ENCODE measurements at places on chromosomes 6 and 20. TPM values are rescaled to one million over a fixed set of nuclear protein-coding genes. Genes with fewer than 3 reads are reported as not detected.

The GTF3C6 gene
- 147 TPM for total RNA-seq

The NRSN1 gene
- total RNA-seq = not detected

The MRPS26 gene
- total RNA-seq = 72.4 TPM

The GRM1 gene
- not detected for total RNA-seq

GRCh38 chr6:129679758-129680157, 30.2 kb downstream of the ARHGAP18 start:
- no peak for DNase-seq

DNA sequence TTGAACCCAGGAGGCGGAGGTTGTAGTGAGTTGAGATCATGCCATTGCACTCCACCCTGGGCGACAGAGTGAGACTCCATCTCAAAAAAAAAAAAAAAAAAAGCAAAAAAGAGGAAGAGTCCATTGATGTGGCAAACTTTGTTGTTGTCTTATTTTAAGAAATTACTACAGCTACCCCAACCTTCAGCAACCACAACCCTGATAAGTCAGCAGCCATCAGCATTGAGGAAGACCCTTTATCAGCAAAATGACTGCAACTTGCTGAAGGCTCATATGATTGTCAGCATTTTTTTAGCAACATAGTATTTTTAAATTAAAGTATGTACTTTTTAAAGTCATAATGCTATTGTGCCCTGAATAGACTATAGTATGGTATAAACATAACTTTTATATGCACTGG, 48.8 kb downstream of the ZFP64 start:
- no peak for DNase-seq

DNA sequence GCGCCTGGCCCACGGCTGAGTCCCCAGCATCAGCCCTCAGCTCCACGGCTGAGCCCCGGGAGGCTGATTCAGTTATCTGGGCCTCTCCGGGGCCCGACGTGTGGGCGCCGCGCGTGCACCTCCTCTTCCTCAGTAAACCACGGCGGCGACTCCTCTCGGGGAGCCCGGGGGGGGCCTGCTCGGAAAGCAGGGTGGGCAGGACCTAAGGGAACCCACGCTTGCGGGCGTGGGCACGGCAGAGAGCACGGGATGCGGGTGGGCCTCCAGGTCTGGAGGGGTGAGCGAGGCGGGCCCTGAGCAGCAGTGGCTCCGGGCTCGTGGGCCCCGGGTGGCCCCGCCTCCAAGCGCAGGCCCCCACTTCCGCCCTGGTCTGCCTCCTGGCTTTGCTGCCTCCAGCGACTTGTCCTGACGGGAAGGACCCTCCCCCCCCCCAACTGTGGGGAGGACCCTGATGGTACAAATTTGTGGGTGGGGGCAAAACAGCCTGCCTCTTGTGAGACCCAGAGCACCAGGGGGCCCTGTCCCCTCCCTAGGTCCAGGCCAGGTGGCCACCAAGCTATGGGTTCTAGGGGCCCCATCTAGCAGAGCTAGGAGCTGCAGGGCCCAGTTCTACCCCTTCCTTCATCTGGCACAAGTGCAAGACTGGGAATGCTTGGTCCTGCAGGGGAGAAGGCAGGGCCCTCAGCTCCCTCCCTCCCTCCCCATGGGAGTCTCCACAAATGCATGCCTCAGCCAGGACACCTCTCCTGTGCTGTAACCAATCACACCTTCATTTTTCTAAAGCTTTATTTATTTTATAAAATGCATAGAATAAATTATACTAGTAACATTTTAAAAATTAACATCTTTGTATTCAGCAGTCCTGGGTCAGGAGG, 16.9 kb downstream of the UCKL1 start:
- no peak for DNase-seq

DNA sequence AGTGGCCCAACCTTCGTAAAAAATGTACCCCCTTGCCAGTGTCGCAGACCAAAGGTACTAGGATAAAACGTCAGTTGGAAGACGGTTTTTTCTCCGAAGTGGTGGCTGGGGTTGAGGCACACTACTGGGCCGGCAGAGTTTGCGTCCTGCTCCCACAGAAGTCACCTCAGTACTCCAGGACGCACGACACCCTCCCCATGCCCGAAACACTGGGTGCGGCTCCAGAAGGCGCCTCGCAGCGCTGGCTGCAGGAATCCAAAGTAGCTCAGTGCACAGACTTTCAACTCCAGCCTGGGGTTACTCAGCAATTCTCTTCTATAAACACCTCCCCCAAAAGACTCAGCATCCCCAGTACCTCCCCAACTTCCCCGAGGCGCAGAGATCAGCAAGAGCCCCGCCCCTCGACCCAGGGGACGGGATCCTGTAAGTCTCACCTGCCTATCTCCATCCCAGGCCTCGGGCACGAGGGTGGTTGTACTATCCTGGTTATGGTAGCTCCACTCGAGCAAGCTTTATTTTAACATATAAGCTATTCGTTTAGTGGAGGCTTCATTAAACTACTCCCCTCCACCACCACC, 88.2 kb downstream of the ZFP64 start:
- DNase-seq = peak; percentile 35

- no peak for DNase-seq
Measured at GRCh38 chr20:1499528-1500420, 8.6 kb upstream of the SIRPB2 start.

GRCh38 chr6:28207510-28208110, 17.5 kb upstream of the ZSCAN9 start:
- peak; percentile 34 for DNase-seq

DNA sequence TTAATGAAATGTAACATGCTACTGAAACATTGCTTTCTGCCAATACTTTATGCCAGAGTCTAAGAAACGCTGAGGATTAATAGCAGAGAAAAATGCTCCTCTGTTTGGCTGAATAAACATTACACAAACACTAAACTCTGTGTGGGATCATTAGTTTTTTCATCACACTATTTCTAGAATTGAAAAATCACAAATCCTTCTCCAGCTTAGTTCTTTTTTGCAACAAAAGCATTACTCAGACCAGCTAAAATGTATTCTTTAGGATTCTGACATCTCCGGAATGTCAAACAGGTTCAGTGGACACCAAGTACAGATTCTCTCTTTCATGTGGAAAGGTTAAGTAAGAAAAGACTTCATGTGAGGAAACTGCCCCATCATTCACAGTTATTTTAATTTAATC, 226.9 kb downstream of the SIM1 start:
- no peak for DNase-seq

DNA sequence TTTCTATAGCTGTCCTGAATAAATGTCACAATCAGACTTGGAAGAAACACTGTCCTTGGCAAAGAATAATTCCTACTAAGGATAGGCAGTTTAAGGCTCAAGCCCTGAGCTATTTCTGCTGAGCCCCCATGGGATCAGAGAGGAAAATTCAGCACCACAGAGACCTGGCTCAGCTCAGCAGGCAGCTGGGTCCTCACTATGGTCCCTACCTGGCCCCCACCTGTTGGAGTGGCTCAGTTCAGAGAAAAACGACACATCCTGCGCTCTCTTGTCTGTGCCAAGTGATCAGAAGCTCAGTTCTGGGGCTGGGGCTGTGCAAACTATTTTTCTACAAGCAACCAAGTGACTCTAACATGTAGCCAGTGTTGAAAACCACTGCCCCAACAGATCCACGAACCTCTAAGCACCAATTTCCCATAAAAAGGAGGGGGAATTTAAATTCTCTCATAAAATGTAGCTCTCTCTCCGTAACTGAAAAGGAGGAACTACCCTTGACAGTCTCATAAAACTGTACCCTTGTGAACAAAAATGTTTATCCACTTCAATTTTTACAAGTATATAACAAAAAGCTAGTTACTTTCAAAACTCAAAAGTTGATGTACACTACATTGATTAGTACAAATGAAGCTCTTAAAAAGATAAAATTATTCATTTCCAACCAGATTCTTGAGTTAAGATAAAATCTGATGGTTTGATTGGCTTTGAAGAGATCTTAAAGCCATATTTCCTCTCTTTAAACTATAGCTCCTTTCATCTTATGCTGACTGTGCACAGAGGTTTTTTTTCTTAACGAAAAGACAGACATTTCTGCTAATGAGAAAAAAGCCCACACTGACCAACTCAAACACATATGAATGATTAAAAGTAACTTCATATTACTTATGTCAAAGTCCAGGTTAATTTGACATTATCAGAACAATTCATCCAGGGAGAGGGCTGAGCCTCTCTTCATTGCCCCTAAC, 52.0 kb downstream of the KIF13A start:
- no peak for DNase-seq

DNA sequence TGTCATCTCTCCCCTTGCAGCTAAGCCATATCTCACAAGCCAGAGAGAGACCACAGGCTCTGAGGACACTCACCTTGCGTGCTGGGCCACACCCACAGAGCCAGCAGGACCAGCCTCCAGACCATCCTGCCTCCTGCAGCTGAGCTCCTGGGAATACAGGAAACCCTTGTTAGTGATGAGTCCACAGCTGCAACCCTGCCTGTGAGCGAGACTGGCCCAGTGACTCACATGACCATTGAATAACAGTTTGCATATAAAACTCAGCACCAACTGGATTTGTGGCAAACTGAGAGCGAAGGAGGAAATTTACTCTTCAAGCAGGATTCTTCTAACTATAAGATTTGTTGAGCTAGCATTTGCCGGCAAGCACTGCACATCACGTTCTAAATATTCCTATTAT, 3.0 kb downstream of the THBS2 start:
- DNase-seq = no peak

DNA sequence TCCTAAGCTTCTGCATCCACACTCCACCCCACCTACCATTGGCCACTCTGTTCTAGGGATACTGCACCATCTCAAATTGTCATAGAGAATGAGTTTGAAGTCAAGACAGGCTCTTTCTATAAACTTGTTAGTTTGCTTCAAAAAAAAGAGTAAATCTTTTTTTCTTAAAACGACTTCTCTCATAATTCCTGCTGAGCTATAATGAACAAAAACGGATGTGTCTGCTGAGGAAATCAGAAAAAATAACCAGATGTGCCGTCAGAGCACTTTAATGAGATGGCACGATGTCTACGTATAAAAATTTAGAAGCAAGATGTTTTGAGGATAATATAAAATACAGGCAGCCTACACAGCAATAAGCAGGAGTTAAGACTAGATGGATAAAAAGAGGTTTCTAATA, 24.0 kb upstream of the DDO start:
- DNase-seq = no peak

GRCh38 chr6:109292420-109292819, 89.8 kb downstream of the CD164 start:
- DNase-seq = no peak

- DNase-seq = no peak
Measured at GRCh38 chr6:104954190-104954797, 2.6 kb upstream of the LIN28B start.

DNA sequence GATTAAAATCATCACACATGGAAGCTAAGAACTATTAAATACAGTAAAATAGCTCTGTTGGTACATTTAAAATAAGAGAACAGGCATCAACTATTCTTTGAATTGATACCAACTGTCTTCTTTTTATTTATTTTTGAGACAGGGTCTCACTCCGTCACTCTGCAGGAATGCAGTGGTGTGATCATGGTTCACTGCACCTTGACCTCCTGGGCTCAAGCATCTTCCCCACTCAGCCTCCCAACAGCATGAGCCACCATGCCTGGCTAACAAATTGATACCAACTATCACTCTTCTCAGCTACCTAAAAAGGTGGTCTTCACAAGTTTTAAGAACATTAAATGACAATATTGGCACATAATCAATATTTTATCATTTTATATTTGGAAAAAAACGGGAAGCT, 7.8 kb upstream of the PNISR start:
- no peak for DNase-seq

DNA sequence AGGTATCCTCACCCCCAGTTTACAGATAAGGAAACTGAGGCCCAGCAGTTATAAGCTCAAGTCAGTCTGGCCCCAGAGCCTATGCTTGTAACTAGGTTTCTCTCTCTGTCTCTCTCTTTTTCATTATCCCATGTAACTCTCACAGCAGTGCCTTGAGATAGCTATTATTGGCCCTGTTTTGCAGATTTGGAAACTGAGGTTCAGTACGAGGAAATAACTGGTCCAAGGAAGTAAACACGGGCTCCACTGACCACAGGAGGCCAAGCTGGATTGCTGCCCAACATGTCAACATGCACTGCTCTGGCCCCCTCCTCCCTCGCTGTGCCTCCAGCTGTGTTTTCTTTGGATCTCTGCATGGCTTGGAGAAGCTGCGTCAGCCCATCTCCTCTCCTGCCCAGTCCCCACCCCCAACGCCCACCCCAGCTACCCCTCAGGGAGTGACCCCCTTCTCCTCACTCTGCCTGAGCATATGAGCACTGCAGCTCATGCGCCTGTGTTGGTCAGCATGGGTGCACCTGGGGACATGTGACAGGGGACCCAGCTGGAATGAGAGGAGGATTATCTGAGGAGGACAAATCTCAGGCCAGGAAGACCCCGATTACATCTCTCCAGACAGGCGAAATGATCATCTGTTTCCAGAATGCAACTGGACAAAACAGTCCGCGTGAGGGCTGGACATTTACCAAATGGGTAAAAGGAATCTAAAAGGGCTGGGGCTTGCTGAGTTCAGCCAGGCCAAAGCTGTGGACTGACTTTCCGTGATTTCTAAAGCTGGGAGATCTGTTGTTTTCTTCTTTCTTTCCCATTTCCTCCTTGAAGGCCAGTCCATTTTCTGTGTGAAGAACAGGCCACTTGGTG, 7.8 kb upstream of the PLTP start:
- no peak for DNase-seq

All from activated naive CD8-positive, alpha-beta T cell treated with anti-CD3 and anti-CD28 coated beads for 36 hours (primary cell).